ENCODE measurements at places on chromosomes 3 and 15.

GRCh38 chr15:35725353-35725752 lies 179.4 kb upstream of the DPH6 start:
- DNase-seq: peak; percentile 21

DNA sequence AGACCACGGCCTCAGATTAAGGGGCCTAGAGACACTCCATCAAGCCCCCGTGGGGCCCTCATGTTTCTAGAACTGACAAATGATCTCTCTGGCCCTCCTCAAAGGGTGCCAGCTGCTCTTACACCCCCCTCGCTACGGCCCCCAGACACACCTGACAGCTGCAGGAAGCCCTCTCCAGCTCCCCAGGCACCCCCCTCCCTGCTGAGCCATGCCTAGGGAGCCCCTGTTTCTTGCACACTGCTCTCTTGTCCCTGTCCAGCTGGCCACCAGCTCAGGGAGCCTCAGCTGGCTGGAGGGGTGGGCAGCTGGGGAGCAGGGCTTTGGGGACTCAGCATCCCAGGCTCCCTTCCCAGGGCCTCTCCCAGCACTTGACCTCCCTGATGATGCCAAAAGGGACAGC lies 14.8 kb downstream of the TNK2 start:
- DNase-seq: no peak

GRCh38 chr3:180359953-180360279 lies 242.0 kb upstream of the TTC14 start:
- DNase-seq: no peak

DNA sequence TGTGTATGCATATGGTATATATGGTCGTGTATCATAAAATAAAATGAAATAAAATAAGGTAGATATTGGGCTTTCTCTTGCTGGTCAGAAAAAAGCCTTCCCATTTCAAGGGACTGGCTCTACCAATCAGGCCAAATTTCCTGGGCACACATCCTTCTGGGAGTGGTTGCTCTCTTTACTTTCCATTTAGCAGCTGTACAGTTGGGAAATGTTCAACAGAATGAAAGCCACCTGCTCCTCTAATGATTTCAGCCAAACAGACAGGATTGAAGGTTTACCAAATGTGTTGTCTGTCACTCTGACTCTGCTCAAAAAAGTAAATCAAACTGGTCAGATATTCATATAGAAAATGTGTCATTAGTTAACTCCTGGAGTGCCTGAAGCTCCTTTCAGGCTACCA lies 380.4 kb downstream of the ROBO2 start:
- DNase-seq: no peak

GRCh38 chr15:82928711-82929110 lies 23.8 kb downstream of the HOMER2 start:
- peak; percentile 11 for DNase-seq

DNA sequence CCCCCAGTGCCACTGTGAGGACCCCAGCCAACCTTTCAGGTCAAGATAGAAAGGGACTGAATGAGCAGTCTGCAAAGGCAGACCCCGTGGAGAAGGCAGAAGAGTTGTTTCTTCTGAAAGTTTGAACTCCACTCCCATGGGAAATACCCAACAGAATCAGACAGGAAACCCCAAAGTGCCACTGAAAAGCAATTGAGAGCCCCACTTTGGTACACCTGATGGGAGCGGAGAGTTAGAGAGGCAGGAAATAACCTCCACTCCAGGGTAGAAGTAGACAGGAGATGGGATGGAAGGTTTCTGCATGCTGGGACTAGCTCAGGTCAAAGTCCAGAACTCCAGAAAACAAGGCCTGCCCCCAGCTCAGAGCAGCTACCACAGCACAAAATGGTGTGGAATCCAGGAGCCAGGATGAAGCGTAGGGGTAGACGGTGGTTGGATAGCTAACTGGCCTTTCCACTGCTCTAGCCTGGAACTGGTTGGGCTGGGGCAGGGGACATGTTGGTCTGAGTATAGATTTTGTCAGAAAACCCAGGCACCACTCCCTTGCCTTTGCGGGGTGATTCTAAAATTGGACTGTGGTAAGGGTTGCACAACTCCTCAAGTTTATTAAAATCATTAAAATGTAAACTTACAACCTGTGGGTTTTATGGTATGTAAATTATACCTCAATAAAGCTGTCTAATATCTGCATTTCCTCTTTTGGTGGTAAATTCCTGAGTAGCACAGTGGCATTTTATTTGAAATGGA lies 1.9 kb upstream of the RAB43 start:
- DNase-seq: peak; percentile 67

- peak; percentile 66 for DNase-seq
Measured at GRCh38 chr3:72896996-72897757, 9.3 kb downstream of the GXYLT2 start.

GRCh38 chr3:58668247-58668646 lies 1.7 kb upstream of the FAM3D start:
- DNase-seq: no peak

DNA sequence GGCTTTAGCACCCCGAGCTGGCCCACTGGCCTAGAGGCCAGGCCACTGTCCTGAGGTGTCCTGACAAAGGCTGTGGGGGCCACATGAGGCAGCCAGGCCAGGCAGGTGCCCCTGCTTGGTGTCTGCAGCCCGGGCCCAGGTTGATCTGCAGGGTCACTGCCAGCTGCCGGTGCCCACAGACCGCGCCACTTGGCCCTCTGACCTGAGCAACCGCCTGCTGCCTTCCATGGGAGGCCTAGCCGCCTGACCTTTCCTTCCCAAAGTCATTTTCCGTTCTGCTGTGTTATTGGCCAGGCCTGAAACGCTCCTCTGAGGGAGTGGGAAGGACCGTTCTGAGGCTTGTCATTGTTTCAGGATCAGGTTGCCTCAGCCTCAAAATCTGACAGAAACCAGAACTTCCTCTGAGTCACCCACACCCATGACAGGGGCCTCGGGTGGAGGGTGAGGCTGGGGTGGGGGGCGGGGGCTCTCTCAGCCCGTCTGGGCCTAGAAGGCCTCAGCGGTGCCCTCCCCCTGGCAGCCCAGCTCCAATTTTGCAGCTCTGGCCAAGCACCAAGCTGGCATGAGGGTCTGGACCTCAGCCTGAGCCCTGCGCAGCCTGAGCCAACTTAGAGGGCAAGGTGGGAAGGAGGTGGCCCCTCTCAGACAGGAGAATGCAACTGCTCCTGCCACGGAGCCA lies 140.7 kb upstream of the MEF2A start:
- peak; percentile 69 for DNase-seq

GRCh38 chr15:74616366-74616939 lies 817 bp downstream of the CLK3 start:
- DNase-seq: peak; percentile 64

- DNase-seq: no peak
Measured at GRCh38 chr15:53115563-53115962, 325.4 kb upstream of the ONECUT1 start.

DNA sequence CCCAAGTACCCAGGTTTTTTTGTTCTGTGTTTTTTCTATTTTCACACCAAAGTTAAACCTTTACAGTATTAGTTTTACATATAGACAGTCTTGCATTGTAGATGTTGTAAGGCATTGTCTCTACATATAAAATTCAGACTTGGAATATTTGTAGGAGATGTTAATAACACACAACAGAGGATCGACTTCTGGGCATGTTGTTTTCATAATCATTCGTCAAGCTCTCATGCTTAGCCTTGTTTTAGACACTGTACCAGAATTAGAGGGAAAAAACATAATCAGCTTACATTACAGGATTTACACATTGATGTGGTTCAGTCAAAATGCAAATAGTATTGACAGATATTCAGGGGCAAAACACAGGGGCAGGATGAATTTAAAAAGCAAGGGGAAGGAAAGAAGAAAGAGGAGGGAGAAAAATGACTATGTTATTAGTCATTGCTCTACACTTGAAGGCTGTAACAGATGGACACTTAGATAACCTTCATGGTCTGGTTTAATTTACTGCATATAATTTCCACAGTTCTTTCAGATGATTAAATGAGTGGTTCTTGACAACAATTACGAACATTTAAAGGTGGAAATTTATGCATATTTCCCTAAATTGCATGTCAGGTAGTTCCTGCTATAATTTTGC lies 7.5 kb downstream of the CMSS1 start:
- DNase-seq: no peak

GRCh38 chr15:58520464-58520863 lies 88.7 kb downstream of the LIPC start:
- DNase-seq: no peak

DNA sequence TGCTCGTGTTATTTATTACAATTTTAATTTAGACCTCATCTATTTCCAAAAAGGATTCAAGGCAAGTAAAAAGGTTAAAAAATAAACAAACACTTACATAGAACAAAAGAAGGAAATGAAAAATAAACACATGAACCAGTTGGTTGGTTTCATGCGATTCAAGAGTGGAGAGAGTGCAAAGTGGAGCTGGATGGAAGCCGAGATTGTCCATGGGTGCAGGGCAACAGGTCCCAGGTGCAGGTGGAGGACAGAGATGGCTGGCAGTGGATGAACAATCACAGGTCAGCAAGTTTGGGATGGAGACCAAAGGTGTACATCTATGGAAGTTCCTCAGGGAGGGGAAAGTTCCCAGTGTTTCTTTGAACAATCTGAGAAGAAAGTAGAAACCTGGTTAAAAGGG lies 11.6 kb upstream of the SEMA5B start:
- no peak for DNase-seq

DNA sequence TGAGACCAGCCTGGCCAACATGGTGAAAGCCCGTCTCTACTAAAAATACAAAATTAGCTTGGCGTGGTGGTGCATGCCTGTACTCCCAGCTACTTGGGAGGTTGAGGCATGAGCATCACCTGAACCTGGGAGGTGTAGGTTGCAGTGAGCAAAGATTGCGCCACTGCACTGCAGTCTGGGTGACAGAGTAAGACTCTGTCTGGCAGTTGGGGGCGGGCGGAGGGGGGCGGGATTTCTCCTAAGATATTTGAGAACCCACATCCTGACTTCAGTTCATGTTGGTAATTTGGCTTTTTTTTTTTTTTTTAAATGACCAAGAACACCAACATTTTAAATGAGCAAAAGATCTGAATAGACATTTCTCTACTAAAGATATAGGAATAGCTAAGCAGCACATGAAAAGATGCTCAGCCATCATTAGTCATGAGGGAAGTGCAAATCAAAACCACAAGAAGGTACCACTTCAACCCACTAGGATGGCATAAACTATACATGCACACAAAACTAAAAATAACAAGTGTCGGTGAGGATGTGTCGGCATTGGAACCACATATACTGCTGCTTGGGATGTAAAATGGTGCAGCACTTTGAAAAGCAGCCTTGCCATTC lies 75.6 kb upstream of the LMOD3 start:
- DNase-seq: no peak

- DNase-seq: no peak
Measured at GRCh38 chr3:190338717-190339116, 16.5 kb upstream of the CLDN1 start.

GRCh38 chr3:194686816-194687637 lies 1.3 kb downstream of the FAM43A start:
- peak; percentile 60 for DNase-seq

GRCh38 chr3:127136024-127136600 lies 56.8 kb upstream of the PRR23E start:
- DNase-seq: no peak

DNA sequence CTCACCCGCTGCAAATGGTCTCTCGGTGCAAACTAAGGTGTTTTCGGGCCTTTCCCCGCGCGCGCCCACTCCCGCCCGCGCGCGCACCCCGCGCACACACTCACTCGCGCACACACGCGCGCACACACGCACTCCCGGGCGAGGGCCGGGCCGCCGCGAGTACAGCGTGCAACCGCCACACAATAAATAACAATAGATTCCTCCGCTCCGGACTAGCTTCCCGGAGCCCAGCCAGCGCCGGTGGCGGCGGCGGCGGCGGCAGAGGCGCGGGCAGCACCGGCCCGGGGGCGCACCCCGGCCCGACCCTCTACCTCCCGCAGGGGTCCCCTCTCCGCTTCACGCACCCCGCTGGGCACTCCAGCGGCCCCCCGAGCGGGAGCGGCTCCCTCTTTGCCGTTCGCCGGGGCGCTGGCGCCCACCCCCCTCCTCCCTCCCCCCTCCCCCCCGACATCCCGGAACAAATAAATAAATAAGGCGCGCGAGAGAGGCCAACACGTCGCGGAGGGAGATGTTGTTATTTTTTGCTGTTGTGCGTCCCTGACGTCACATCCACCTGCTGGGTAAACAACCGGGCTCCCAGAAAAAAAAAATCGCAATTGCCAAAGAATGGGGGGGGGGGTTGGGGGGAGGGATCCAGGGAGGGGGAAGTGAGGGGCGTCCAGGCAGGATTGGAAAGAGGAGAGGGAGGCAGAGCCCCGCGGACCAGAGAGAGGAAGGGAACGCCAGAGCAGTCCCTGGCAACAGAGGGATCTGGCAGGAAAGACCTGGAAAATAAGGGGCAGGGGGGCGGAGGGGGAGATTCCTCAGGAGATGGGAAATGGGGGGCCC lies at the start of gene FOXP1:
Gene FOXP1 (minus strand): TSS at position 163 of the 828 bp plus-strand sequence. CDS start 385,347 bp downstream, outside the sequence.
- peak; percentile 89 for DNase-seq

GRCh38 chr15:67132276-67132675 lies 66.9 kb downstream of the SMAD3 start:
- no peak for DNase-seq

DNA sequence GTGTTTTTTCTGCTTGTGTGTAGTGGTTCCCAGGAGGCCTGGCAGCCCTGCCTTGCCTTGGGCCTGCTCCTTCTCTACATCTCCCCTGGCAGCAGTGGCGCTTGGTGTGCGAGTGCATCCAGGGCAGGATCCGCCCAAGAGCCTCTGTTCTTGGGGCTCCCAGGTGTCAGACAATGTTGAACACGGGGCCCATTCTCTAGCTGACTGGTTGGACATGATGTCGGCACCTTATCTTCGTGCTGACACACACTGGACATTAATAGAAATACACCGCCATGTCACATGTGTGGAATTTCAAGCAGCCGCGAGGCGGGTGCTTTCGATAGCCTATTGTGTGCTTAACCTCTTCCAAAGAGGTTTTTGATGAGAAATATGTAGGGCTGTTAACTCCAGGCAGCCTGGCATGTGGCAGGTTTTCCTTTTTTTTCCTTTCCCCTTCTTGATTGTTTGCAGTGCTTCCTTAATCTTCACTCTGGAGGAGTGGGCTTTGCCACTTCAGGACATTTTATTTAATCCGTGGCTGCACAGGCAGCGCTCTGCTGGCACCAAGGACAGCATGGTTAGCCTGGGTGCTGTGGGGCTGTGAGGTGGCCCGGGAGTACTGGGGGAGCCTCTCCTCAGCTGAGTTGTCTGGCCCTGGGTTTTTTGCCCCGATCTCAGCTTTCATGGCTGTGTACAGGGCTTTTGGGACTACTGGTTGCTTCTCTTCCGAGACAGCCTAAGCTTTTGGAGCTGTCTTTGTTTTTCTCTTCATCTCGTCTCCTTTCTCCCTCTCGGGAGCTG lies 42.5 kb downstream of the CHCHD6 start:
- DNase-seq: peak; percentile 25

- no peak for DNase-seq
Measured at GRCh38 chr15:39641191-39641889, 60.5 kb downstream of the THBS1 start.

- no peak for DNase-seq
Measured at GRCh38 chr3:114857299-114857701, 289.8 kb downstream of the ZBTB20 start.

DNA sequence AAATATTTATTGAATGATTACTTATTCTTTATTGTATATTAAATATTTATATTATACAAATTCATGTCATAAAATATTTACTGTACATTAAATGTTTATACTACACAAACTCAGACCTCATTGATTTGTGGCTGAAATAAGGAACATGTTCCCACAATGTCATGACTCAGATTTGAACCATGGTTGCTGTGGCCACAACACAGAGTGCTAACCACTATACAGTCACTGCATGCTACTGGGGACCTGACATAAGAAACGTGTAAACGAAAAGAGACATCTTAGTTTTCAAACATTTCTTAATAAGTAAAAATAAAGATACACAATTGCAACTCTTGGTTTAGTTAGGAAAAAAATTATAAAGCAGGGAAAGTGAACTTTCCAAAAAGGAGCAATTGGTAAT lies 99.1 kb upstream of the AGTR1 start:
- no peak for DNase-seq

GRCh38 chr3:76311941-76312340 lies 526.6 kb upstream of the ZNF717 start:
- no peak for DNase-seq
